Activated CD4-positive, alpha-beta T cell treated with anti-CD3 and anti-CD28 coated beads, Interleukin-2, amount 50 U/mL, for 16 hours (primary cell): ENCODE measurements at places on chromosomes 6 and 20.
A peak's percentile ranks its signal among the peaks of the same experiment; 100 is the strongest.

DNA sequence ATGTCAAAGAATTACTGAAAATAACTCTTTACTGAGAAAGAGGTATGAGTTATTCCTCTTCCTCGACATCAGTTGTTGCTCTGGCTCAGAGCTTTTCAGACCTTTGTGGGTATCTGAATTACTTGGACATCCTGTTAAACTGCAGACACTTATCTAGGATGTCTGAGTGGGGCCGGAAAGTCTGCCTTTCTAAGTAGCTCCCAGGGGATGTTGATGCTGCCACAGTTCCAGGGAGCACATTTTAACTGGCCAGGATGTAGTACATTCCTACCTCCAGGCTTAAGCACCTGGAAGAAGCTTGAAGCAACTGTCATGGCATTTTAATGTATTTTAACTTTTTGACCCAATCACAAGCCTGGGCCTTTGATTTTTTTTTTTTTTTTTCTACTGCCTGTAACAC, 265.8 kb upstream of the PLCB4 start:
- DNase-seq: no peak

- DNase-seq: no peak
Observed at GRCh38 chr20:8756410-8756809, 312.5 kb upstream of the PLCB4 start.

- peak; percentile 51 for DNase-seq
Observed at GRCh38 chr20:41046716-41047115, 18.1 kb downstream of the TOP1 start.

DNA sequence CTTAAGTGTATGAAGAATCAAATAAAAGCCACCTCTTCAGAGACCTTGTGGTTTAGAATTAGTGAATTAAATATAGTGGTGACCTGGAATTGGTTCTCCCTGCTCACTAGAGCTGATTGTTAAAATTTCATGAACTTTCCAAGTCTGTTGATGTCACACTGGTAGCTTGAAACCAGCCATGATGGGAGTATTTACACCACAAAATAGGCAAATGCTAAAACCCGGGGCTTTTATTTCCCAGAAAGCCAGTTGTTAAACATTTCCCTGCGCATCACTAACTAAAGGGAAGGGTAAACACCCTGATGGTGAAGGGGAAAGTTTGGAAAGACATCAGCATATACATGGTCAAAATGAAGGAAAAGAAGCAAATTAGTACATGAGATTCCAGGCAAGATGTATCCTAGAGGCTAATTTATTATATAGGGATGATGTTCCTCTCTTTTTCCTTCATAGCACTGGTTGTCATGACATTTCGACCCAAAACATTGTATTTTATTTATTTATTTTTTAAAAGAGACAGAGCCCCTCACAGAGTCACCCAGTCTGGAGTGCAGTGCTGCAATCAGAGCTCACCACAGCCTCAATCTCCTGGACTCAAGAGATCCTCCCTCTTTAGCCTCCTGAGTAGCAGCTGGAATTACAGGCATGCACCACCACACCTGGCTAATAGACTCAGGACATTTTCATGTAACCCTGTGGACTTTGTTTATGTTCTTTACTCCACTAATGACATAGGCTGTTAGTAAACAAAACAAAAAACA, 123.2 kb downstream of the RIN2 start:
- DNase-seq: no peak

GRCh38 chr6:147195510-147195909, 8.7 kb upstream of the STXBP5 start:
- peak; percentile 23 for DNase-seq

DNA sequence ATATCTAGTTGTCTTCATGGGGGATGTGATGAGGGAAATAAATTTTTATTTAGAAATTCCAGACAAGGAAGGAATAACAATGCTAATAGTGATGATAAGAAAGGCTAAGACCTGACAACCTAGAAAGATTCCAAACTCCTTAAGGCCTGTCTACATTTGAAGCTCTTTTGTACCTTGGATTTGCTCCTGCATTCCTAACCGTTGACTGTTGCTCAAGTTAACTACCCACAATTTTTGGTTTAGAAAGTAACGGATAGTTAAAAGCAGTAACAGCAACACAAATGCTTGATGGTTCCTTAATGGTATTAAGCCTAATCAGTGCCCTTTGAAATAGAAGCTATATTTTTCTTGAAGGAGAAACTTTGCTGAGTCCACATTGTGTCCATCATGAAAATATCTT, 52.9 kb downstream of the TRMT11 start:
- no peak for DNase-seq

DNA sequence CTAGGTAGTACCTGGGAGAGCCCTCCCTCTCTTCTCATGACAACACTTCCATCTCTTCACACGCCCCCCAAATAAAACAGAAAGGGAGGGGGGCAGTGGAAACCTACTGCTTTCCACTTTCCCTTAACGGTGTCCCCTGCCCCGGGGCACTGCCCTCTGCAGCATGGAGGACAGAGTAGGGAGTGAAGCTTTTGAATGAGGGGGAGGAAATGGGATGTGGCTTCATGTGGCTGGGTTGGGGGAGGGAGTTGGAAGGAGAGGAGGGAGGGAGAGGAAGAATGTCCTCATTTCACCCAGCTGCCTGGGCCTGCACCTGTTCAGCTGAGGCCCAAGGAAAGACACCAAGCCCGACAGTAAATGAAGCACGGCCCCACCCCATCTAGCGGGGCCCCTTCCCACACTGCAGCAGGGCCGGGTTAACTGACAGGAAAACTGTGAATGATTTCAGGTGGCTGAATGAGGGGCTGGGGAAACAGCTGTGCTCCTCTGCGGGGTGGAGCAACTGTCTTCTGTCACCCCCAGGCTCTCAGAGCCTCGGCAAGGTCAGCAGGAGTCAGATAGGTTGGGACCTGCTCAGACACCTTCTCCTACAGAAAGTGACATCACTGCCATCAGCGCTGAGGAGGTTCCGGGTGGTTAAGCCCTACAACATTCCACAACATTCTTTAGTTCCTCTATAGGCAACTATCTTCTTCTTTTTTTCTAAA, 40.0 kb upstream of the TAF8 start:
- DNase-seq: peak; percentile 49

GRCh38 chr6:14037402-14038277, 79.9 kb upstream of the CD83 start:
- peak; percentile 49 for DNase-seq

DNA sequence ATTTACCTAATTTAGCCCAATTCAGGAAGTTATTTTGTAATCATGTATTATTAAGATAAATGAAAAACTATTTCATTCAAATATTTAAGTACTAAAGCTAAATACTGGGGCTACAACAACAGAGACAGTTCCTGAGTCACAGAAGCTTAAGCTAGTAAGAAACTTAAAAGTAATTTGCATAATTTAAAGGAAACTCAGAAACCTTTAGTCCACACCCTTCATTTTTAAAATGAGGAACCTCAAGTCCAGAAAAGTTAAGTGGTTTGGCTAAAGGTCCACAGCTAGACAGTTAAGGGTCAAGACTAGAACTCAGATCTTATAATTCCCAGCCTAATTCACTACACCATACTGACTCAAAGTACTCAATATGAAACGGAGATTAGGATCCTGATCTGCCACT, 7.2 kb downstream of the LMBRD1 start:
- DNase-seq: no peak

DNA sequence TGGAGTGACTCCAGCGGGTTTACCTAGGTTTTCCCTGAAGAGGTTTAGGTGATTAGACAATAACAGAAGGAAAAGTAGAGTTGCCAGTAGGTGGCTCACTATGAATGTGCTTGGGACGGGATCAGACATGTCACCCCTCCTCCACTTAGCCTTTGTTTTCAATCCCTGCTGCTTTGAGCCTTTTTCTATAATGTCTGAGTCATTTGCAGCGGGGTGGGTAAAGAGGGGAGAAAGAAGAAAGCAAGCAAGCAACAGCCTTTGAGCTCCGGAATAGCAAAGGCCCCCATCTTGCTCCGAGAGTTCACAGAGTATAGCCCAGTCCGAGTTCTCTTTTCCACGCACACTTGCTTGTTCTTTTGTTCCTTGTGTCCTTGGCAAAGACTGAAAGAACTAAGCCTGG, 129.1 kb downstream of the PACRG start:
- no peak for DNase-seq

GRCh38 chr20:34311118-34312023, 8.2 kb upstream of the AHCY start:
- no peak for DNase-seq

- peak; percentile 32 for DNase-seq
Observed at GRCh38 chr20:1469925-1470571, 3.4 kb upstream of the NSFL1C start.

GRCh38 chr20:57967364-57967763, 257.5 kb upstream of the PMEPA1 start:
- DNase-seq: no peak

GRCh38 chr20:47133809-47134456, 222.6 kb downstream of the ZMYND8 start:
- no peak for DNase-seq

DNA sequence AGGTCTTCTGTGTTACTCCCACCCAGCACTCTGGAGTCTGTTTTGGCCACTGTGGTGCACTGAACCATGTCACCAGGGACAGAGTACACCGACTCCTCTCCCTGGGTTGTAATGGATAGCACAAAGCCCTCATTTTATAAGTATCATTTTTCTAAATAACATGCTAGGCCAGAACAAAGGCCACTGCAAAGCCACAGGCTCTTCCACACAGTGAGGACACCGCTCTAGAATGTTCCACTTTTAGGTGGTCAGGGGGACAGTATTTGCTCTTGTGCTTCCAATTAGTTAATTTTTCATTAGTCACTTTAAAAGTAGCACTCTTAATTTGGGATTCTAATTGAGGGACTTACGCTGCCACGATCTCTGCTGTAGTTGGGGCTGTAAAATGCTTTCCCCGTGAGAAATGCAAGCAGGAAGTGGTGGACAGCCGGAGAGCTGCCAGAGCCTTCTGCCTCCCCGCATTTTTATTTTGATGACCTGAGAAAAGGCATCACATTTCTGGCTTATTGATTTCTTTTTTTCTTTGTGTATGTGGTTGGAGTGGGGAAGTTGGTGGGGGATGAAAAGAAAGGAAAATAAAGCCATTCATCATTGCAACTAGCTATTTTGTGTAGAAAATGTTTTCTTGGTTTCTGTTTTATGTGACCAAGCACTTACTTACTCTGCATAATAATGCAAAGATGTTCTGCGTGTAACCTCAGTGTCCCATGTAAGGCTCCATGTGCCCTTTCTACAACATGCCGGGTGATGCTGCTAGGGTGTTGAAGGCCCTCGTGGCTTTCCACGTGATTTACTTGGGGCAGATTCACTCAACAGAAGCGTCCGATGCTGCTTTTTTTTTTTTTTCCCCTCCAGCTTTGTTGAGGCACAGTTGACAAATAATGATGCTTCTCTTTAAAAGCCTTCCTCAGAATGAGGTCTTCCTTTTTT, 195.9 kb downstream of the SASH1 start:
- no peak for DNase-seq

- no peak for DNase-seq
Observed at GRCh38 chr20:21141825-21142224, 15.9 kb downstream of the KIZ start.

DNA sequence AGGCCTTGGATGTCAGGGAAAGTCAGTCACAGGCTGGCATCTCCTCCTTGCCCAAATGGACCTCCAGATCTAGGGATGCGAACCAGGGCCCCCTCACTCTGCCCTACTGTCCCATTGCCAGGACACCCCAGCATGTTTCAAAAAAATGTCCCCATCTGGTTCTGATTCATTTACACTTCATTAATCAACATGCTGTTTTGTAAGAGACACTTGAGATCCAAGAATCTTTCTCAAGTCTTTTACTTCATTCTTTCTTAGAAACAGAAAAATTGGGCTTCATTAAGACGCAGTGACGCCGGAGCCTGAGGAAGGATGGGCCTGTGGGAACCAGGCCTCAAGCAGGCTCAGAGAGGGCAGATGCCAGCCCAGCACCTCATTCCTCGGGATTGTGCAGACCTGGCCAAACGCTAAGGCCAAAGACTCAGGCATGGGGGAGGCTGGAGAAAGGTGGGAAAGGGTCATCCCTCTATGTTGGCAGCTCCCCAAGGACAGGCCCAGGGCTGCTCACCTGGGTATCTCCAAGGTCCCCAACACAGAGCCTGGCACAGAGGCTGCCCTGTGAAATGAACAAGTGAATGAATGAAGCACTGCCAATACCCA, 3.8 kb downstream of the RSPO4 start:
- DNase-seq: no peak

GRCh38 chr6:30282522-30282921, 44.2 kb upstream of the TRIM39 start:
- no peak for DNase-seq

GRCh38 chr6:122997541-122998150, 1.6 kb downstream of the CLVS2 start:
- no peak for DNase-seq

DNA sequence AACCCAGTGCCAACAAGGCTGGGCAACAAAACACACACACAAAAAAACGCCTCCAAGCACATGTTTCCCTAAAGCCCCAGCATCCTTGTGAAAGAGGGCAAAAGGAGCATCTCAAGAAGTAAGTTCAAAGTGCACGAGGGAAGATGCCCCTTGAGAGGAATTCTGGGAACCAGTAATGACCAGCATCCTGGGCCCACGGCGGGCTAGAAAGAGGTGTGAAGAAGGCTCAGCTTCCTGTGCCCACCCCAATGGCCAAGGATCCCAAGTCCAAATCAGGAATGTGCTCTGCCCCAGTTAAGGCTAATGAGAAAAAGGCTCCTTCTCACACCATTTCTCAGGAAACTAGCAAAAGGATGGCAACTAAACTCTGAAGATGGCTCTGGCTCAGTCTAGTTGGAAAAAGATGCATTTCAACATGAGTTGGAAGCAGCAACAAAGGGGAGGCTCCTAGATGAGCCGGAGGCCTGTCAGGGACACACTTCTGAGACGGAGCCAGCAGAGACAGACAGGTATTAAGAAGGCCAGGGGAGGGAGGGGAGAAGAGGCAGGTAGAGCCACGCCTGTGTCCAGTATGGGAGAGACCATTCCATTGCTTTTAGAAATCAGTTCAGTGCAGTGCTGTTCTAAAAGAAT, 3.2 kb downstream of the RIMS4 start:
- DNase-seq: no peak

DNA sequence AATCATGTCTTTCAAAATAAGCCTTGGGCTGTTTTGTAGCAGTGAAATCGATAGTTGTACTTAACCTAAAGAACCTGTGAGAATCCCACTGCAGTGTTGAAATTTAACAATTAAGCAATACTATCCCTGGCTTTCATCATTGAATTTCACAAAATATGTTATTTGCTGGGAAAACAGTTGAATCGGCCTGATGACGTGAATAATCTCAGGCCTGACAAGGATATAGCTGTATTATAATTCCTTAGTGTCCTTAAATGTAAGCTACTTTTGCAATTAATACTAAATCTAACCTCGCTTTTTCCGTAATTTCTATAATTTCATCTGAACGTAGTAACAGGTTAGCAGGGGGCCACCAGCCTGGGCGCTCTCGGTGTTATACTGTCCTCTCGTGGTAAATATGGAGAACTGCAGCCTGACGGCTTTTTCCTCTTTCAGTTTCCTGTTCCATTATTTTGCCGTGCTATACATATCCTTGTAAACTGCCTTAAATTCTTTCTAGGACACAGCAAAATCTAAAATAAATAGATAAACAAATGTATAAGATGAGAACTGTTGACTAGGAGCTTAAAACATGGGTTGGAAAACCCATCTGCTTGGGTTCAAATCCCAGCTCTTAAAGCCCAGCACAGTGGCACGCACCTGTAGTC, 24.0 kb downstream of the MTFR2 start:
- peak; percentile 45 for DNase-seq

- no peak for DNase-seq
Observed at GRCh38 chr6:144594585-144594984, 309.4 kb downstream of the UTRN start.
